ENCODE measurements at places on chromosomes 7 and 10. TPM values are rescaled to one million over a fixed set of nuclear protein-coding genes. Genes with fewer than 3 reads are reported as not detected.

The GOLGA7B gene
- 0.52 TPM for total RNA-seq

DNA sequence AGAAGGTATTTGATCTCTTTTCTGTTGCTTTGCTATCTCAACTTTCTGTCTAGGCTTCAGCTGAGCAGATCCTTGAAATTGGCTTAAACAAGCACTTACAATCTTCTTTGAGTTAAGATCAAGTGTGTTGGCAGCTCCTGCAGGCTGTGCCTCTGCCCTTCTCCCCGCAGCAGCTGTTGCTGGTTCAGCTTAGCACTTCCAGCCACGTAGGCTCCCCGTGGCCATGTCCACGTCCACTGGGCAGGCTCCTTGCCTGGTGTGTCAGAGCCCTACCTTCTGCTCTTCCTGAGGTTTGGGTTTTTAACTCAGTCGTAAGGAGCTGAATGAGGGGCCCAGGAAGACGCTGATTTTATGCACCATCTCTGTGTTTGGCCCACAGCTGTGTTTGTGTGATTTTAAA is 47.2 kb downstream of the CAMK1D start:
- DNase-seq: no peak
- H3K27me3 ChIP-seq: no peaks in the 10 kb centered on the region
- H3K4me1 ChIP-seq: peaks cover 4% of the 10 kb centered on the region
- H3K36me3 ChIP-seq: no peaks in the 10 kb centered on the region
- H3K4me3 ChIP-seq: no peak overlapping the region

- H3K4me3 ChIP-seq: no peak overlapping the region
- no peaks in the 10 kb centered on the region for H3K27me3 ChIP-seq
- no peak overlapping the region for H3K27ac ChIP-seq
- no peak for DNase-seq
- H3K36me3 ChIP-seq: no peaks in the 10 kb centered on the region
- no peaks in the 10 kb centered on the region for H3K4me1 ChIP-seq
These were observed 34.2 kb upstream of the LAMB1 start for GRCh38 chr7:108037140-108037539.

The LRMDA gene
- 2.5 TPM for total RNA-seq

The SAP25 gene
- total RNA-seq: 7.7 TPM

GRCh38 chr10:58140054-58140453 is 127.6 kb downstream of the IPMK start:
- DNase-seq: no peak
- no peak overlapping the region for H3K4me3 ChIP-seq
- no peaks in the 10 kb centered on the region for H3K27me3 ChIP-seq
- H3K36me3 ChIP-seq: no peaks in the 10 kb centered on the region
- H3K27ac ChIP-seq: no peak overlapping the region
- H3K4me1 ChIP-seq: no peaks in the 10 kb centered on the region

GRCh38 chr10:121618906-121619305 is 20.7 kb upstream of the FGFR2 start:
- H3K4me3 ChIP-seq: no peak overlapping the region
- H3K27me3 ChIP-seq: no peaks in the 10 kb centered on the region
- H3K36me3 ChIP-seq: no peaks in the 10 kb centered on the region
- no peak overlapping the region for H3K27ac ChIP-seq
- no peak for DNase-seq

The FXYD4 gene
- 0.14 TPM for total RNA-seq

- H3K4me1 ChIP-seq: peaks cover 9% of the 10 kb centered on the region
- H3K27me3 ChIP-seq: no peaks in the 10 kb centered on the region
- no peak overlapping the region for H3K27ac ChIP-seq
These were observed 1.2 kb downstream of the MCU start for GRCh38 chr10:72692994-72693781.

The NME8 gene
- total RNA-seq: 1.0 TPM

- H3K27me3 ChIP-seq: no peaks in the 10 kb centered on the region
- no peak overlapping the region for H3K27ac ChIP-seq
- H3K4me3 ChIP-seq: no peak overlapping the region
These were observed 20.6 kb downstream of the ACSL5 start for GRCh38 chr10:112394475-112394875.

GRCh38 chr7:16564909-16565426 is 38.3 kb downstream of the LRRC72 start:
- H3K36me3 ChIP-seq: no peaks in the 10 kb centered on the region
- no peaks in the 10 kb centered on the region for H3K27me3 ChIP-seq
- no peak overlapping the region for H3K4me3 ChIP-seq

DNA sequence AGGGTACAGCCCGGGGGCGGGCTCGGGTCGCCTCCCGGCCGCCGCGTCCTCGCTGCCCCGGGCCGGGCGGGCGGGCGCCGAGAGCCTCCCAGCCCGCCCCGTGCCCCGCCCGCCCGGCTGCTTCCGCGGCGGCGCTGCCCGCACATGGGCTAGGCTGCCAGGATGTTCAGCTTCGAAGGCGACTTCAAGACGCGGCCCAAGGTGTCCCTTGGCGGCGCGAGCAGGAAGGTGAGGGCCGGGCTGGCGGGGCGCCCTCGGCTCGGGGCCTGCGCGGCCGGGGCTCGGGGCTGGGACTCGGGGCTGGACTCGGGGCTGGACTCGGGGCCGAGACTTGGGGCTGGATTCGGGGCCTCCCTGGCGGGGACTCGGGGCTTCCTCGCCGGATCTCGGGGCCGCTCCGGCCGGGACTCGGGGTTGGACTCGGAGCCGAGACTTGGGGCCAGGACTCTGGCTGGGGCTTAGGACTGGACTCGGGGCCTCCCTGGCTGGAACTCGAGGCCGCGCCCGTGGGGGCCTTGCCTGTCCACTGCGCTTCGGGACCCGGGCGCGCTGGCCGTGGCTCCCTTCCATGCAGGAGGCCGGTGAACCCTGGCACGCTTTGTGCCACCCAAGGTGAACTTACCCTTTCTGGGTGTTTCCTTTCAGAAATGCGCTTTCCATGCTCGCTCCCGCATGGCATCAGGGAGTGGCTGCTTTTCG is 534 bp downstream of the UBE3C start:
- peaks cover 29% of the 10 kb centered on the region for H3K36me3 ChIP-seq
- no peaks in the 10 kb centered on the region for H3K27me3 ChIP-seq
- H3K4me1 ChIP-seq: peaks cover 20% of the 10 kb centered on the region
- no peak for DNase-seq
- peak overlapping the region; percentile 82 for H3K27ac ChIP-seq
- peak overlapping the region; percentile 64 for H3K4me3 ChIP-seq

DNA sequence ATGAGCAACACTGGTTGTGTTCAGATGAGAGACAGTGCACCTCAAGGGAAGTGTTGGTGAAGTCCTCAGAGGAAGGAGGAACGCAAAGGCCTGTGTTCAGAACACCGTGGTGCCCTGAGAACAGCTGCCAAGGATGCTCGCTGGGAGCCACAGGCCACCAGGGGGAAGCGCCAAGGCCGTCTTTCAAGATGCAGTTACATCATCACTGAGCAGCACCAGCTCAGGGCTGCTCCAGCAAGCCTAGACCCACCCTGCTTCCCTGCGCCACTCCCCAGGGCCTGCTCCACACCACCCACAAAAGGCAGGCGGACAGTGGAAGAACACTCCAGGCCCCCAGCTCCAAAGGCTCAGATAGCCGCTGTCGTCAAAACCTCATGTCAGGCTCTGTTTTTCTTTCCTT is 378.8 kb downstream of the DPP6 start:
- no peaks in the 10 kb centered on the region for H3K27me3 ChIP-seq
- H3K36me3 ChIP-seq: no peaks in the 10 kb centered on the region
- no peak overlapping the region for H3K27ac ChIP-seq
- H3K4me3 ChIP-seq: no peak overlapping the region
- H3K4me1 ChIP-seq: no peaks in the 10 kb centered on the region
- no peak for DNase-seq

- H3K27me3 ChIP-seq: no peaks in the 10 kb centered on the region
- H3K4me1 ChIP-seq: no peaks in the 10 kb centered on the region
- no peak overlapping the region for H3K4me3 ChIP-seq
- DNase-seq: peak; percentile 2
These were observed 487.2 kb downstream of the RPS24 start for GRCh38 chr10:78520737-78521430.

DNA sequence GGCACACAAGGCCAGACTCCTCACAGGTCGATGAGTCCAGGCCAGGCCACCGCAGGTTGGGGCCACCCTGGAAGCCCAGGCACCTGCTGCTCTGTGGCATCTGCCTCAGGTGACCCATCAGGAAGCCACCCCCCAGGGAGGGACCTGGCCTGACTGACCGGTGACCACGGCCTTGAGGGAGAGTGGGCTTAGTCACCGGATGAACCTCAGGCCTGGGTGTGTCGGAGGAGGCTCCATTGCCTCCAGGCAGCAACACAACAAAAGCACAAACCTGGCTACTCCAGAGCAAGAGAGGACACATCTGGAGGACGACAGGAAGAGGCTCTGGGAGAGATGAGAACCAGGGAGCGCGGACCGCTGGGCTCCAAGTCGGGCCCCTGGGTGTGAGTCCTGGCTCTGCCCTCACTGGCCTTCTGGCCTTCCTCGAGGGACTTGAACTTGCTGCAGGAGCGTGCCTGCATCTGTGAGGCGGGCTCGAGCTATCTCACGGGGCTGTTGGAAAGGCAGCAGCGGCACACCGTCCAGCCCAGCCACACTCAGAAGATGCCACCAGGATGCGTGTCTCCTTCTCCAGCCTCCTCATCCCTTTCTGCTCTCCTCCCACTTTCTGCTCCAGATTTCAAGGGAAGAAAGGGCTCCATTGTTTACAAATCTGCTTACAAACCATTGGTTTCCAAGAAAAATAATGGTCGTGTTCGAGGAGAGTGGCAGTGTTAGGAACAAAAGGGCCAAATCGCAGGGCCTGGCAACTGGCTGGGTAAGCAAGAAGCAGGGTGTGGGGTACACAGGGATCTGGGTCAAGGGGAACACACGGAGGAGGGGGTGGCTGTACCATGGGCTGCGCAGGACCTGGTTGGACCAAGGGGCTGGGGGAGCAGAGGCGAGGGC is 152.9 kb downstream of the ADAM12 start:
- no peaks in the 10 kb centered on the region for H3K36me3 ChIP-seq
- no peaks in the 10 kb centered on the region for H3K27me3 ChIP-seq
- no peak overlapping the region for H3K4me3 ChIP-seq

- peak; percentile 25 for DNase-seq
- no peaks in the 10 kb centered on the region for H3K36me3 ChIP-seq
- H3K4me3 ChIP-seq: no peak overlapping the region
- H3K4me1 ChIP-seq: no peaks in the 10 kb centered on the region
These were observed 3.6 kb downstream of the NXPH1 start for GRCh38 chr7:8436965-8437364.

- no peak for DNase-seq
- no peaks in the 10 kb centered on the region for H3K36me3 ChIP-seq
- peaks cover 21% of the 10 kb centered on the region for H3K4me1 ChIP-seq
- no peak overlapping the region for H3K27ac ChIP-seq
- H3K27me3 ChIP-seq: peaks cover 34% of the 10 kb centered on the region
- H3K4me3 ChIP-seq: no peak overlapping the region
These were observed 72.2 kb downstream of the CHST15 start for GRCh38 chr10:124020981-124021815.

GRCh38 chr7:101555269-101555920 is 73.7 kb downstream of the MYL10 start:
- no peak for DNase-seq
- H3K27ac ChIP-seq: no peak overlapping the region
- H3K36me3 ChIP-seq: no peaks in the 10 kb centered on the region
- no peak overlapping the region for H3K4me3 ChIP-seq

GRCh38 chr10:60722623-60723022 is 55.7 kb upstream of the CDK1 start:
- DNase-seq: no peak
- H3K27ac ChIP-seq: no peak overlapping the region
- no peaks in the 10 kb centered on the region for H3K4me1 ChIP-seq
- H3K4me3 ChIP-seq: no peak overlapping the region
- no peaks in the 10 kb centered on the region for H3K36me3 ChIP-seq
- no peaks in the 10 kb centered on the region for H3K27me3 ChIP-seq

DNA sequence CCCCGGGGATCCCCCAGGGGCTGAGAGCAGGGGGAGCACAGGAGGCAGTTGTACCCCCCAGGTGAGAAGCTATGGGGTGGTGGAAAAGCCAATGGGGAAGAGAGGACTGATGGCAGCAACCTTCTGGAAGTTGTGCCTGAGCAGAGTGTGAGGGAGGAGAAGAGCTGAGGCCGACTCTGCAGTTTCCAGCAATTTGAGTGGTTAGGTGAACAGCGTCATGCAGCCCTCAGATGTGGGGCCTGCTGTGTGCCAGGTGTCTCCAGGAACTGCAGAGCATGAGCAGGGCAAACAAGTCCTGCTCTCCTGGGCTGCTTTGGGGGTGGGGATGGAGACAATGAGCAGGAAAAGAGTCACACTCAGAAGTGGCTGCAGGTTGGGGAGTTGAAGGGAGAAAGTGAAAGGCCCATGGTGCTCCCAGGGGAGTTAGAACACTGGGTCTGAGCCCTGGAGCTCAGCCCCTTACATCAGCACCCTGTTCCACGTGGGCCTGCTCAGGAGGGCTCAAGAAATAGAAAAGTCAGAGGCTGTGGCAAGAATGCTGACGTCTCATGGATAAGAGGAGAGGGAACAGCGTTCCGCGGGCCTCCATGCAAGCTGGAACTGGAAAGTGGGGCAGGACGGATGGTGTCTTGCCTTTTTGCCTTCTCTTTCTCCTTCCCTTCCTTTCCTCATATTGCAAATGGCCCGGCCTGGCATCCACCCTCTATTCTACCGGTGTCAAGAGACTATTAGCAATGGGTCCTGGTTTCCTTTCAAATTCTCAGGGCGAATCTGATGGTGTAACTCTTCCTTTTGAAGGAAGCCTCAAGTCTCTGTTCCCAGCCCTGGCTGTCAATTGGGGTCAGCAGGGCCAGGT is 4.0 kb upstream of the AFAP1L2 start:
- DNase-seq: no peak
- no peak overlapping the region for H3K27ac ChIP-seq
- peaks cover 35% of the 10 kb centered on the region for H3K27me3 ChIP-seq
- peaks cover 22% of the 10 kb centered on the region for H3K4me1 ChIP-seq
- H3K36me3 ChIP-seq: no peaks in the 10 kb centered on the region

DNA sequence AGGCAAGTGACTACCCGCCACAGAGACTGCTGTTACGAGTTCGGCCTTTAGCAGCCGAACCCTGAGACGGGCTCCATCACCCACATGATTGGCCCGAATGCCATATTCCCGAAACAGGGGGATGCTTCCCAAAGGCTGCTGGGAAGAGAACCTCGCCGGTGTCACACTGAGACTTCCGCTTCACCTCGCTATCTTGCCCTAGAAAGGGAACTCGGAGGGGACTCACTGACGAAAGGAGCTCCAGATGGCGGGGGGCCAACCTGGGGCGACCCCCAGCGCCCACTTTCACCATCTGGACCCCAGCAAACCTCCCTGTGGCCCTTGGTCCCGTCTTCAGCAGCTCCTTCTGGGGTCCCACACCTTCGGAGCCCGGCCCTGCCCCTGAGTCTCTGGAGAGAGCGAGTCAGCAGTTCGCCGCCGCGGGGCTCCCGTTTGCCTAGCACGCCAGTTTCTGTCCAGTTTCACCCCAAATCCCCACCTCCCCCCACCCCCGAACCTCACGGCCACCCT is 529 bp downstream of the HPS1 start:
- H3K4me3 ChIP-seq: peak overlapping the region; percentile 85
- peaks cover 9% of the 10 kb centered on the region for H3K4me1 ChIP-seq
- H3K36me3 ChIP-seq: peaks cover 23% of the 10 kb centered on the region

GRCh38 chr10:80356989-80357850 is 639 bp downstream of the DYDC2 start:
- no peaks in the 10 kb centered on the region for H3K36me3 ChIP-seq
- H3K4me3 ChIP-seq: peak overlapping the region; percentile 52
- H3K27me3 ChIP-seq: no peaks in the 10 kb centered on the region
- H3K27ac ChIP-seq: no peak overlapping the region
- DNase-seq: no peak

- no peak overlapping the region for H3K27ac ChIP-seq
- no peaks in the 10 kb centered on the region for H3K27me3 ChIP-seq
- DNase-seq: no peak
- no peak overlapping the region for H3K4me3 ChIP-seq
These were observed 240.0 kb upstream of the RHOBTB1 start for GRCh38 chr10:61183967-61184366.

The CYP2C8 gene
- 0.71 TPM for total RNA-seq
